ENCODE measurements at places on chromosomes 6 and 20. TPM values are rescaled to one million over a fixed set of nuclear protein-coding genes. Genes with fewer than 3 reads are reported as not detected.

Gene TPD52L1
- total RNA-seq: 5.2 TPM

Gene RHAG
- not detected for total RNA-seq

Gene MLIP
- total RNA-seq: not detected

Gene PHACTR3
- total RNA-seq: 0.26 TPM

Gene FOXF2
- total RNA-seq: 106 TPM

Gene C20orf202
- not detected for total RNA-seq

Gene ZSCAN16
- total RNA-seq: 0.52 TPM

Gene FOXC1
- total RNA-seq: 1.5 TPM

Gene GHRH
- not detected for total RNA-seq
